ENCODE measurements at places on chromosomes 16 and 17. TPM values are rescaled to one million over a fixed set of nuclear protein-coding genes. Genes with fewer than 3 reads are reported as not detected.

The PHB1 gene
- 72.3 TPM for total RNA-seq

The PYY gene
- not detected for total RNA-seq

The TRPV3 gene
- 18.2 TPM for total RNA-seq

The SRCIN1 gene
- 0.66 TPM for total RNA-seq

The SPN gene
- 1.7 TPM for total RNA-seq

The ABCA6 gene
- total RNA-seq, result 1.4 TPM

The SCRN2 gene
- total RNA-seq, result 53.8 TPM

The SLC13A2 gene
- not detected for total RNA-seq

The SHCBP1 gene
- total RNA-seq, result 4.2 TPM

The SCGB1C2 gene
- not detected for total RNA-seq

The GNG13 gene
- not detected for total RNA-seq

The ZNF287 gene
- 19.3 TPM for total RNA-seq

The STX1B gene
- 2.7 TPM for total RNA-seq

The KRT20 gene
- not detected for total RNA-seq

The C16orf54 gene
- 68.3 TPM for total RNA-seq

The GPRC5C gene
- total RNA-seq, result 0.53 TPM

The OMG gene
- total RNA-seq, result 0.39 TPM

The ANKRD40CL gene
- not detected for total RNA-seq

The KRT24 gene
- total RNA-seq, result not detected

The CNTNAP1 gene
- 4.7 TPM for total RNA-seq

The HOXB9 gene
- total RNA-seq, result not detected

All from B cell (primary cell).